ENCODE measurements at places on chromosomes 7 and 10.

DNA sequence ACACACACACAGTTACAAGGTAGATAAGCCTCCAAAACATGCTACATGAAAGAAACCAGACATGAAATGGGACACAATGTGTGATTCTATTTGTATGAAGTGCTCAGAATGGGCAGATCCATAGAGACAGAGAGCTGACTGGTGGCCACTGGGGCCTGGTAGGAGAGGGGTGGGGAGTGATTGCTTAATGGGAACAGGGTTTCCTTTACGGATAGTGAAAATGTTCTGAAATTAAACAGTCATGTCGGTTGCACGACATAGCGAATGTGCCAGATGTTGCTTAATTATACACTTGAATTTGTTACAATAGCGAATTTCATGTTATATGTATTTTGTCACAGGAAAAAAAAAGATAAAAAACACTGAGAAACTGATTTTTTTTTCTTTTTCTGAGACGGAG is 122.3 kb downstream of the SPDYE5 start:
- DNase-seq = no peak

GRCh38 chr10:47311193-47311931 is 10.9 kb upstream of the GDF2 start:
- no peak for DNase-seq

GRCh38 chr7:139511315-139511714 is 12.2 kb upstream of the CLEC2L start:
- no peak for DNase-seq

DNA sequence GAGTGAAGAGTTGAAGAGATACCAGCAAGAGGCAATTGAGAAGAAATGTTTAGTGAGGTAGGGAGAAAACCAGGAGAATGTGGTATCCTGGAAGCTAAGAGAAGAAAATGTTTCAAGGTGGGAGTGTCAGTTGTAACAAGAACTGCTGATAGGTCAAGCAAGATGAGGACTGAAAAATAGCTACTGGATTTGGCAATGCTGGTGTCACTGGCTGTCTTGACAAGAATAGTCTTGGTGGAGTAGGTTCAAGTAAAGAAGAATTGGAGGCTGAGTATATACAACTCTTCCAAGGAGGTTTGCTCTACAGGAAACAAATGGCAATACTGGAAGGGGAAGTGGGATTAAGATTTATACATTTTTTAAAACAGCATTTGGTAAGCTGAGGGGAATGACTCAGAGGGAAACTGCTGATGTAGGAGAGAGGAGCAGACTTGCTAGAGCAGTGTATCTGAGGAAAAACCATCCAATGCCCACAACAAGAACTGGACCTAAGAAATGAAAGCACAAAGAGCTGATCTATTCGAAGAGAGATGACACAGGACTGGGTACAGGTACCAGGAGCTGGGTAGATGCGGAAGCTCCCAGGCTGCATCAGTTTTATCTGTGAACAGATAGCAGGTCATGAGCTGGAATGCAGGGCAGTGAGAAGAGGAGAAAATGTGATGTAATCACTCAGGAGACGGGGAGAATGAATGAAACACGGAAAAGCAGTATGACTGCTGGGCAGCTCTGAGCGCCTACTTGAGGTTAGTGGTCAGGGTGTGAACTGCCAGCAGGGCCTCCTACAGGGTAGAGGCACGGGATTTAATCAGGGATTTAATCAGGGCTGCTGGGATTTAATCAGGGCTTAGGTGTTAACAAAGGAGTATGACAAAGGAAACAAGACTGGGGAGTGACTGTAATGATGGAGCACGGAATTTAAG is 34.5 kb downstream of the FAM25A start:
- DNase-seq = no peak

GRCh38 chr7:106944035-106944665 is 79.1 kb downstream of the PIK3CG start:
- DNase-seq = no peak

DNA sequence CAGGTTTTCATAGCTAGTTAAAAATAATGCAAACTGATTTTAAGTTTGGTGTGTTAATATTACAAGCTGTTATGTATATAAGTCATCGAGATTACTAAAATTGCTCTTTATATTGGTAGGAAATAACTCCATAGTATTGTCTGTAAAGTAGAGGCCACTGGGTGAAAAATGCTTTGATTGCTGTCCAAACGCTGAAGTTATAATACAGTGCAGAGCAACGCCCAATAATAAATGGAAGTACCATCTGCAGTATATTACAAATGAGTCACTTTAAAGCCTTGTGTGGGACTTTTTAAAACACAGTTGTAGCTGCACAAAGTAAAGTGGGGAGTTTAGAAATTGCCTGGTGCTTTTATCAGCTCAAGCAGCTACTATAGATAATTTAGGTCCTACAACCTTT is 196.1 kb downstream of the NXPH1 start:
- DNase-seq = no peak

DNA sequence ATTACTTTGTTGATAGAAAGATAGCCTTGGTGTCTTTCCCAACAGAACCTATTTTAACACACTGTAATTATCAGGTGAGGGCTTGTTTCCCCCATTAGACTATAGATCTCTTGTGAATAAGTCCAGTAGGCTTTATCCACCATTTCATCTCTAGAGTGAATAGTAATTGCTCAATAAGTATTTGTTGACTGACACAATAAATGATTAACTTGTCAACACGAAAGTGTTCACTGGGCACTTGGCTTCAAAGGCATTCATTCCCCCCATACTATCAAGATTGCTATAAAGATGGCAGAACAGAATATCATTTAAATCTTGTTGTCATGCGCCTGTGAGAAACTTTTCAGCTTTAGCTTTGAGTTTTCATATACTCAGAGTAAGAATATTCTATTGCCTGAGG is 424.5 kb upstream of the LRRTM3 start:
- DNase-seq = no peak

- DNase-seq = no peak
Observed at GRCh38 chr7:129903935-129904334, 48.8 kb downstream of the UBE2H start.

GRCh38 chr7:42002654-42003053 is 234.4 kb downstream of the GLI3 start:
- no peak for DNase-seq

DNA sequence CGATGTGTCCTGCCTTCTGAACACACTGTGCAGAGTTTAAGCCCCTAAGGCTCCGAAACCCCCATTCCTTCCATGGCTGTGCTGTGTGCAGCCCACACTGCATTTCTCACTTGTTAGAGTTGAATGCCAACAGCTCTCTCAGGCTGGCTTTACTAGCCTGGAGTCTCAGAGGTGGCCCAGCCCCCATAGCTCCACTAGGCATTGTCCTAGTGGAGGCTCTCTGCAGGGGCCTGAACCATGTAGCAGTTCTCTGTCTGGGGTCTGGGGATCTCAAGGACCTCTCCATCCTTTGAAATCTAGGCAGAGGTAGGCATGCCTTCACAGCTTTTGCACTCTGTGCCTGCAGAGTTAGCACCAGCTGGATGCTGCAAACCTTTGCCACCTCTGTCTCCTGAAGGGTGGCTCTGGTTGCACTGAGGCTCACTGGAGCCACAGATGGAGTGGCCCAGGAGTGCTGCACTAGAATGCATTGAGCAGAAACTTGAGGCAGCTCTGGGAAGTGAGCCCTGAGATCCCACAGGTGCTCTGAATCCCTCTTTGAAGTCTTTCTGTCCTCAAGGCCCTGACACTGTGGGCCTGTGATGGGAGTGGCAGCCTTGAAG is 301.7 kb downstream of the DGKB start:
- DNase-seq = no peak

DNA sequence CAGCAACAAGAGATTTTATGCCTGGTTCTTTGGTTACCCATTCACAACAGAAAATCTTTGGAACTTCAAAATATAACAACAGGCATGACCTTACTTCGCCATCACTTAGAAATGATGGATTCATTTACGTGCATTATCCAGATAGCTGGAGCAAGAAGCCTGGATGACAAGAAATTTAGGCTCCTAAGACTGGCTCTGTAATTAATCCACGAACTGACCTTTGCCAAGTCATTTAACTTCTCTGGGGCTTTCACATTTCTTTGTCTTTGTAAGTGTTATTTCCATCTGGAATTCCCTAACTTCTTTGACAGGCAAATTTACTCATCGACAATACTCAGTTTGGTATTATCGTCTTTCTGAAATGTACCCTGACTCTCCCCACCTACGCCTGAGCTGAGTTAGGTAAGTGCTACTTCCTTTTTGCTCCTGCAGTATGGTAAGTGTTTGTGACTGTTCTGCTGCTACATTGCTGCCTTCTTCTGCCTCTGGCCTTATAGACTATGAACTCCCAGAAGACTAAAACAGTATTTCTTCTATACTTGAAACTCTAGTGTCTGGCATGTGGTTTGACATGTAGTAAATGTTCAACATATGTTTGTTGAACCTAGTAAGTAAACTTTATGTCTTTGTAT is 5.5 kb upstream of the MDFIC start:
- DNase-seq = no peak

- DNase-seq = no peak
Observed at GRCh38 chr7:94223375-94224084, 171.2 kb upstream of the COL1A2 start.

GRCh38 chr10:102764470-102765161 is 20.9 kb downstream of the WBP1L start:
- DNase-seq = no peak

DNA sequence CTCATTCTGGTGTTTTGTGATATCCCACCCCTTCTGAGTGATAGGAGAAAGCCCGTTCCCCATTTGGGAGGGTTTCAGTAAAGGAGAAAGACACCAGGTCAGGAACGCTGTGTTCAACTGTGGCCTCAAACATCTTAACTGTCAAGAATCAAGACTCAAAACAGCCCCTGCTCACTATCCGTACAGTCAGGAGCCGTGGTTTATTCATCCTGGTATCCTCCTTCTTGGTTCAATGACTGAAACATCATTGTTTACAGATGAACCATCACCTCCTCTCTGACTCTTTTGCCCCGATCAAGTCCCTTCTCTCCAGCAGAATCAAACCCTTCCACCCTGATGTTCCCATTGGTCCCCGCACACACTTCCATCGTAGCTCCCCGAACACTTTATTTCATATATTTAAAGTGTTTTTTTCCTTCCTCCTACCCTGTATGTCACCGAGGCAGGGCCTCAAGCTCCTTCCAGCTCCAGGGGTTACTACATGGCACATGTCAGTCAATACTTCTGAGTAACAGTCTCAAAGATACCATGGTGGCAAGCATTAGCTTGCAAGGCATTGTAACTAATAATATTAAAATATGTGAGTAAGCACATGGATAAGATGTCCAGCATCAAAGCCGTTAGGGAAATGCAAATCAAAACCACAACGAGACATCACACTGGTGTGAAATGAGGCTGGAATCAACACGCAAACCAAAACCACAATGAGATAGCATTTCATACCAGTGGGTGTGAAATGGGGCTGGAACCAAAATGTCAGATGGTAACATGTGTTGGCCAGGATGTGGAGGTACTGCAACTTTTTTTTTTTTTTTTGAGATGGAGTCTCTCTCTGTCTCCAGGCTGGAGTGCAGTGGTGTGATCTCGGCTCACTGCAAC is 124.7 kb upstream of the C1QL3 start:
- no peak for DNase-seq

- no peak for DNase-seq
Observed at GRCh38 chr10:58384544-58384998, 639 bp upstream of the TFAM start.

DNA sequence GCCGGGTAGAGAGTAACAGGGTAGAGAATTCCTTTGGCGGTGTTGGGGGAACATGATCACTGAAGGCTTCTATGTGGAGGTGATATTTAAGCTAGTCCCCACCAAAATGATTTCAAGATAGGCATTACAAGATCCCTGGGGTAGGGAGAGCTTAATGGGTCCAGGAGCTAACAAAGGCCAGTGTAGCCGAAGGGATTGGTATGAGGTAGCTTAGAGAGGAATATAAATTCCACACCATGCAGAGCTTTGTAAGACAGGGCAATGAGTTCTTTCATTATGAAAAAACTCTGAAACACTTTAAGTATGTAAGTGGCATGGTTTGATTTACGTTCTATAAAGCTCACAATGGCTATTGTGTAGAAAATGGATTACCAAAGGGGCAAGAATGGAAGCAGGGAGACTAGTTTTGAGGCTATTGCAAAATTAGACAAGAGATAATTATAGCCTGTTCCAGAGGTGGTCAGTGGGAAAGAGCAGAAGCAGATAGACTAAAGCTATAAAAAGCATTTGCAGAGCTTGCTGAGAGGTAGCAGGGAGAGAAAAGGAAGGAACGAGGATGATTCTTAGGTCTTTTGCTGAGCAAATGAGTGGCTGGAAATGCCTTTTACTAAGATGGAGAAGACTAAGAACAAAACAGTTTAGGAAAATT is 119.7 kb upstream of the SLC25A13 start:
- DNase-seq = no peak

GRCh38 chr10:78672918-78673317 is 395.8 kb upstream of the ZMIZ1 start:
- no peak for DNase-seq

DNA sequence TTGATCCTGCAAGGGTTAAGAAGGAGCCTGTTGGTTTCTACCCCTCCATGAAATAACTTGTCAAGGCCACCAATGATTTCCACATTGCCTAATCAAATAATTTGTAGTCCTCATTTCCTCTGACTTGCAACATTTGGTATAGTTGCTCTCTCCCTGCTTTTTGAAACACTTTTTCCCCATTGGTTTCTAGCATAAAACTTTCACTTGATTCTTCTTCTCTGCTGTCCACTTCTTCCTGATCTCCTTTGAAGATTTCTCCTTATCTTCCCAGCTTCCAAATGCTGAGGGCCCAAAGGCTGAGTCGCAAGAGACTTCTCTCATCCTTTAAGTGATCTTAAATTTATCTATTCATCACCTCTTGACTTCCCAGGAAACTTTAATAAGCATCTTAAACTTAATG is 134.2 kb downstream of the ITGB8 start:
- no peak for DNase-seq

DNA sequence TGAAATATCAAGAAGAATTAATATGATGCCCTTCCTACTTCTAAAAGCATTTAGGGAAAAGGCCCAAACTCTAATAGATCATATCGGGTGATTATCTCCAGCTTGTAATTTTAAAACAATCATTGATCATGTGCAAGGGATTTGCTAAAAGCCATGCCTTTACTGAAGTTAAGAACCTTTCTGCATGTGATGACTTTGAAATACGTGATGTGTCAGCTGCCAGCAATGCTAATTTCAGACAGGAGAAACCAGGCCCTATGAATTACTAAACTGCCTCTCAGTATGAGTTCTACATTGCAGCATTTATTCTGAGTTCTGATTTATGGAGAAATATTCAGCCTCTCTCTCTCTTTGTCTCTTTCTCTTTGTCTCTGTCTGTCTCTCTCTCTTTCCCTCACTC is 203.6 kb upstream of the AKR1E2 start:
- DNase-seq = no peak

DNA sequence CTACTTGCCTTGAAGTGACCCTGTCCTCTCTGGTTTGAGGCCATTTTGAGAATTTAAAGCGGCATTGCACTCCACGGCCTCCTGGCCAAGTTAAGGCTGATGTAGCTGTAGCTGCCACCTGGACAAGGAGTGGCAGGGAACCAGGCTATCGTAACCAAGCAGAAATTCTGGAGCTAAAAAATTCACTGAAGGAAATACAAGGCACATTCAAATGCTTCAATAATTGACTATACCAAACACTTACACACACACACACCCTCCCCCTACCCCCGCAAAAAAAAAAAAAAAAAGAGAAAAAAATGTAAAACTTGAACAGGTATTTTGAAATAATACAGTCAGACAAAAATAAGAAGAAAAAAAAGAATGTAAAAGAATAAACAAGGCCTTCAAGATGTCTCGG is 409.0 kb upstream of the SEMA3A start:
- DNase-seq = no peak
